NCI-H774 (cell line): ENCODE measurements at places on chromosomes 1 and 21.

DNA sequence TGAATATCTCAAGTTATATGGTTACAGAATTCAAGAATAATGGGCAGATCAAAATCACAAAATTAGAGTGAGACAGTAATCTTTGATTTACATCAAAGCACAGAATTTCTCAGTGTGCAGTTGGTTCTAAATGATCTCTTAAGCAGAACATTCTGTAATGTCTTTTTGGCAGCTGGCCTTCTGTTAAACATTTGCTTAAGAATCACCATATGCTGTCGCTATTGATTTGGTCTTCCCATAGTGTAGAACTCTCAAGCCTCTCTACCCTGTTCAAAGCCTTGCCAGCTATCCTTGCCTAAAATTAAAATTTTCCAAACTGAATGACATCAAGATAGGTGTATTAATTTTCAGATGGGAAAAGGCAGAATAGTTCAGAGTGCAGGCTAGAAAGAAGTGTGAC, 38.9 kb upstream of the ERO1B start:
- no peak for DNase-seq

DNA sequence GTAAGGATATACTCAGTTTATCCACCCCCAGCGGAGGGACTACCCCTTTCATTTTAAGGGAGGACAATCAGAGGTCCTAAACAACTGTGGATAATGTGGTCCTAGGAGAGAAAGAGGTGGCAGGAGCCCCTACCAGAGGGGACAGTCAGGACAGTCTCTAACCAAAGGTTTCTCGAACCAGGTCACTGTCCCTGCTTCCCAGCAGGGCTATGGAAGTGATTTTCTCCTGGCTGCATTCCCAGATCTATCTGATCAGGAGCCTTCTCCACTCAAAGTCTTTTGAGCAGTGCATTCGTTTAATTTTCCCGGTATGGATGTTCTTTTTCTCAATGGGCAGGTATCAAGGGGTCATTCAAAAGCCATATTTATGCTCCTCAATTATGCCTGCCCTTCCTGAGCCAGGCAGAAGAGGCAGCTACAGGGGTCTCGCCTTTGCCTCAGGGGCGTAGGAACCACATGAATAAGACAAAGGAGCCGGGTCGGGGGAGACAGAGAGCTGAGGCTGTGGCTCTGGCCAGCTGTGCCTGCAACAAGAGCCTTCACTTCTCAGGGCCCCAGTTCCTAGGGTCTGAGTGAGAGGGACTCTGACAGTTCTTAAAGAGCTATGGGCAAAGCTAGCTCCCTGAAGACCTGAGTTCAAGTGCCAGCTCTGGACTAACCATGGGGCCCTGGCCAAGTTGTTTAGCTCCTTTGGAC, 62.5 kb upstream of the DMRTB1 start:
- no peak for DNase-seq

DNA sequence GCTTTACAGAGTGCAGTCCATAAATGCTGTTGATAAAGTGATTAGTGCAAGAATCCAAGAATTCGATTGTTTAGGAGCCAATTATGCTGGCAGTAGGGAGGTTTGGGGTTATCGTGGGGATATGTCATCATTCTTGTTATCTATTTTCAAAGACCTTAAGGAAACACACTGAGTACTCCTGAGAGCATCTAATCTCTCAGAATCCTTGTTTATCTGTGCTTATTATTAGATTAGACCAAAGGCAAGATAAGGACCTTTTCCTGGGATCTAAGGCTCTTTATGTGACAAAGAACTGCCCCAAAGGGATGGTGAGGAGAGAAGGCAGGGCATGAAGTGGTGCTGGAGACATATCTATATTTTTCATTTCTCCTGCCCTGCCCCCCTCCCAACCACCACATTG, 139.1 kb downstream of the TSEN15 start:
- no peak for DNase-seq

DNA sequence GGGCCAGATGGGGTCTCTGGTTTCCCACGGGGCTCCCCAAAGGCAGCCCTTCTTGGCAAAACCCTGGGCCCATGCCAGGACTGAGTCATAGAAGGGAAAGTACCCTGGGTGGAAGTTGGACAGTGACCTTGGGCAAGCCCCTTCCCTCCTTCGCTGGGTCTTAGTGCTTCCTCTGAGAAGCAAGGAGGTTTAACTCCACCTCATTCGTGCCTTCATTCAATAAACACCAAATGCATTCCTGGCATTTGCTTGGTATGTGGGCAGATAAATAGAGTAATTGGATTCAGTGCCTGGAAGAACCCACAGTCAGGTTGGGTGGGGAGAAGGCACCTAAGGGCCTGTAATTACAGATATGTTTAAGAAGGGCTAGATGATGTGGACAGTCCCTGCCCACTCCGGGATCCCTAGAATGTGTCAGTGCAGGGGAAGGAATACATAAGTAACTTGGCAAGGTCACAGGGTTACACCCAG, 36.3 kb upstream of the CITED4 start:
- DNase-seq, result no peak

DNA sequence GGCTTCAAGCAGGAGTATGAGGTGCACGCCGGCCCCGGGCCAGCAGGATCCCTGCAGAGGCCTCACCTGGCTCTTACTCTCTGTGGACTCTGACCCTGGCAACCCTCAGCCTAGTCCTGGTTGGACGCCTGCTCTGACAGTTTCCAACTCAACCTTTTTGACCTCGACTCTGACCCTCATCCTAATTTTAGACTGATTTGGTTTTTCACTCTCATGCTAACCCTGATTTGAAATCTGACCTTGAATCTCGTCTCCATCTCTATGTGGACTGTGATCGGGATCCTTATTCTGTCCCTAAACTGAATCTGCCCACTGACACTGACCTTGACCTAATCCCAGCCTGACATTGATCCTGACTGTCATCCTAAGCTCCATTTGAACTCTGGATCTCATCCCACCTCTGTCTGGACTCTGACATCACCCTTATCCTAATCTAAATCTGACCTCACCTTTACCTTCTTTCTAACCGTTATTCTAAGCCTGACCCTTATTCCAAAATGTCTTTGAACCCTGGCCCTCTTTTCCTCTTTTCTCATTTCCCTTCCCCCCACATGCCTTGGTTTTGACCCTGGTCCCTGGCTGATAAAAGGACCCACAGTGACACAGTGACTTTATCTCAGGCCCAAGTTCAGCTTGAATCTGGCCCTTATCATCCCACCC, 67.8 kb downstream of the PTPRU start:
- no peak for DNase-seq

DNA sequence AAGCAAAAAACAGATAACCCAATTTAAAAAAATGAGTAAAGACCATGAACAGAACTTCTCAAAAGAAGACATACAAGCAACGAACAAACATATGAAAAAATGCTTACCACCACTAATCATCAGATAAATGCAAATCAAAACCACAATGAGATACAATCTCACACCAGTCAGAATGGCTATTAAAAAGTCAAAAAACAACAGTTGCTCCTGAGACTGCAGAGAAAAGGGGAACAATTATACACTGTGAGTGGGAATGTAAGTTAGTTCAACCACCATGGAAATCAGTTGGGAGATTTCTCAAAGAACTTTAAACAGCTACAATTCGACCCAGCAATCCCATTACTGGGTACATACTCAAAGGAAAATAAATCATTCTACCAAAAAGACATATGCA, 131.6 kb downstream of the PTGER3 start:
- no peak for DNase-seq

DNA sequence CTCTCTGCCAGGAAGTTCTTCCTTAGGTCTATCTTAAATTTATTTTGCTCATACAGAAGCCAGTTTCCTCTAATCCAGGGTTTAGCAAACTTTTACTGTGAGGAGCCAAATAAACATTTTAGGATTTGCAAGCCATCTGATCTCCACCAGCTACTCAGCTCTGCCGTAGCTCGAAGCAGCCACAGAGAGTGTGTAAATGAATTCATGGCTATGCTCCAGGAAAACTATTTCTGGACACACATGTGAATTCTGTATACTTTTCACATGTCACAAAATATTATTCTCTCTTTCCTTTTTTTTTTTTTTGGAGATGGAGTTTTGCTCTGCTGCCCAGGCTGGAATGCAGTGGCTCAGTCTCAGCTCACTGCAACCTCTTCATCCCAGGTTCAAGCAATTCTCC, 13.4 kb upstream of the AGTRAP start:
- DNase-seq, result no peak

- no peak for DNase-seq
Measured at GRCh38 chr1:156721131-156721530, 7.1 kb upstream of the METTL25B start.

DNA sequence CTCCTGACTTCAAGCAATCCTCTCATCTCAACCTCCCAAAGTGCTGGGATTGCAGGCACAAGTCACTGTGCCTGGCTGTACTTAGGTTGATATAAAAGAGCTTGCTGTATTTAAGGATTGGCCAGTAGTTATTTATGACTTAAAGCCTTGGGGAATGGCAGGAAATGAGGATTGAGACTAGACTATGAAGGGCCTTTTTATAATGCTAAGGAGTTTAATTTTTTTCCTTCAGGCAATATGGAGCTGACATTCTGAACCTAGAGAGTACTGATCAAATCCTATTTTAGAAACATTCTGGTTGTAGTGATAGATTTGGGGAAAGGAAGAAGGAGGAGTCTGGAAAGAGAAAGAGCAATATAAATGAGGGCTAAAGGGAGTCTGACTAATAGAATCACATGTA, 44.7 kb downstream of the MSH4 start:
- no peak for DNase-seq

- no peak for DNase-seq
Measured at GRCh38 chr21:44838039-44838895, 20.4 kb upstream of the SUMO3 start.

- DNase-seq, result no peak
Measured at GRCh38 chr1:24828887-24829192, 83.6 kb downstream of the CLIC4 start.
